ENCODE measurements at places on chromosomes 2 and 18. TPM values are rescaled to one million over a fixed set of nuclear protein-coding genes. Genes with fewer than 3 reads are reported as not detected.

Gene MFSD2B
- total RNA-seq = 0.92 TPM

Gene ARHGEF4
- 68.5 TPM for total RNA-seq

Gene DSG3
- total RNA-seq = not detected

Gene HMSD
- 0.69 TPM for total RNA-seq

Gene RUFY4
- total RNA-seq = 0.23 TPM

Gene ZBTB7C
- total RNA-seq = 9.9 TPM

Gene DSG1
- total RNA-seq = 0.23 TPM

Gene ASB18
- total RNA-seq = 1.6 TPM

Gene TRAK2
- 57.7 TPM for total RNA-seq

Gene RNF152
- 144 TPM for total RNA-seq

Gene HOXD3
- not detected for total RNA-seq

Gene NEU2
- not detected for total RNA-seq

Gene ASXL3
- total RNA-seq = 74.5 TPM

Gene RBM44
- 2.8 TPM for total RNA-seq

Gene SERPINB5
- 0.46 TPM for total RNA-seq

Gene CCT7
- 180 TPM for total RNA-seq

Gene MBD5
- total RNA-seq = 46.6 TPM

Gene FN1
- 156 TPM for total RNA-seq

Gene OSR1
- 2.5 TPM for total RNA-seq

Gene TRIB2
- 205 TPM for total RNA-seq

Gene PDE11A
- 3.9 TPM for total RNA-seq

Gene GPR35
- total RNA-seq = 0.46 TPM

Gene HOXD11
- not detected for total RNA-seq

Gene KCNJ3
- 15.9 TPM for total RNA-seq

Gene SOCS6
- 48.2 TPM for total RNA-seq

Gene OSBPL6
- total RNA-seq = 14.1 TPM

Gene TMEM247
- total RNA-seq = not detected

Gene NXPH2
- total RNA-seq = 19.4 TPM

Gene IKZF2
- 17.8 TPM for total RNA-seq

Gene MAP3K19
- 9.5 TPM for total RNA-seq

Gene IRS1
- total RNA-seq = 10.8 TPM

Gene EML6
- total RNA-seq = 24.0 TPM

Gene SKOR2
- 0.23 TPM for total RNA-seq

Gene TSPYL6
- total RNA-seq = 0.23 TPM
